ENCODE measurements at places on chromosomes 6 and 20.

DNA sequence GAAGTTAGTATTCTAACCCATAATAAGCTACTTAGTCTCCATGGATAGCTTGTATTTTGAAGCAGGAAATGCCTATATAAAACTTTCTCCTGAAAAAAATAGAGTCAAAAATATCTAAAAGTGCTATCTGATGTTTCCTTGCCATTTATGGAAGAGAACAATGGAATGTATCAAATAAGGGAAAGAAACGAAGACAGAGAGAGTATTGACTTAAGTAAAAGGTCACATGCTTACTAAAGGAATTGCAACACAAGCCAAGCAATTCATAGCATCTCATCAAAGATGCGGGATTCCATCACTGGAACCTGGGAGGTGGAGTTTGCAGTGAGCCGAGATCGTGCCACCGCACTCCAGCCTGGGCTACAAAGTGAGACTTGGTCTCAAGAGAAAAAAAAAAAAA, 112.9 kb upstream of the DTNBP1 start:
- no peak overlapping the region for H3K4me3 ChIP-seq
- H3K27ac ChIP-seq = no peak overlapping the region
- H3K27me3 ChIP-seq = no peaks in the 10 kb centered on the region
- no peak for DNase-seq
- peaks cover 5% of the 10 kb centered on the region for H3K4me1 ChIP-seq

DNA sequence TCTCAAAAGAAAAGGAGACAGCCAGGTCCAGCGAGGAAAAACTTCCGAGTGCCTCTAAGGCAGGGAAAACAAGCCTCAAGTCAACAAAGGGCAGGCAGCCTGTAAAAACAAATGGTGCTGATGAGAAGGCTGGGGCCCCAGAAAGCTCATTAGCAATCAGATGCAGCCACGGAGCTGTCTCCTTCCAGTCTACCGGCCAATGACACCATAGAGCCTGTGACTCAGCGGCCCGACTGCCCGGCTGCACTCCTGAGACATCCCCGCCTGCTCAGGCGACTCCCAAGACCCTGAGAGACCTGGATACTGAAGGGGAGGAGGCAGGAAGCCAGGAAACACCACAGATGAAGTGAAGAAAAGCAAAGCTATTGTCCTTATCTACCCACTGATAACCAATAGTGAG, 120.1 kb upstream of the HDDC2 start:
- H3K36me3 ChIP-seq = no peaks in the 10 kb centered on the region
- H3K27me3 ChIP-seq = peaks cover 9% of the 10 kb centered on the region
- no peaks in the 10 kb centered on the region for H3K4me1 ChIP-seq
- DNase-seq = no peak
- H3K27ac ChIP-seq = no peak overlapping the region
- H3K4me3 ChIP-seq = no peak overlapping the region

DNA sequence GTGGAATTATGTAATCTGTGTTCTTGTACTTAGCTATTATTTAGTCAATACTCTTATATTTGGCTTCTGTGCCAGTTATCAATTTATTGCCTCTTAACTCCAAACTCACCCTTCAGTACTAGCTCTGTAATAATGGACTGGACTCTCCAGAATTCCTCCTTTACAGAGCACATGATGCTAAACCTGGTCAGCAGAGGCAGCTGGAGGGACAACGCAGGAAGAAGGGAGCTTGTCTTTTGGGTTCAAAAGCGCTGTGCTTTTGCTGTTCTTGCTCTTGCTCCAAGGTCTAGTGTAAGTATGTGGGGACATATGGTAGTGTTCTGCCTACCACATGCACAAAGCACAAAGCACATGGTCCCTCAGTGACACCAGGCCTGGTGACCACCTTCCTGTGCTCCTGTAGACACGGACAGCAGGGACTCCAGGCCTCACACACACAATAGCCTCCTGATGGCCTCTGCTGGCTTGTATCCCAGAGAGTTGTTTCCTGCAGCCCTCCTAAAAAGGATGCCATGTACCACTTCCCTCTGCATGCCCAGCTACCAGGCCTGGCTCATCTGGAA, 46.1 kb downstream of the CHD6 start:
- DNase-seq = no peak
- H3K4me3 ChIP-seq = no peak overlapping the region
- H3K27ac ChIP-seq = no peak overlapping the region
- no peaks in the 10 kb centered on the region for H3K27me3 ChIP-seq

DNA sequence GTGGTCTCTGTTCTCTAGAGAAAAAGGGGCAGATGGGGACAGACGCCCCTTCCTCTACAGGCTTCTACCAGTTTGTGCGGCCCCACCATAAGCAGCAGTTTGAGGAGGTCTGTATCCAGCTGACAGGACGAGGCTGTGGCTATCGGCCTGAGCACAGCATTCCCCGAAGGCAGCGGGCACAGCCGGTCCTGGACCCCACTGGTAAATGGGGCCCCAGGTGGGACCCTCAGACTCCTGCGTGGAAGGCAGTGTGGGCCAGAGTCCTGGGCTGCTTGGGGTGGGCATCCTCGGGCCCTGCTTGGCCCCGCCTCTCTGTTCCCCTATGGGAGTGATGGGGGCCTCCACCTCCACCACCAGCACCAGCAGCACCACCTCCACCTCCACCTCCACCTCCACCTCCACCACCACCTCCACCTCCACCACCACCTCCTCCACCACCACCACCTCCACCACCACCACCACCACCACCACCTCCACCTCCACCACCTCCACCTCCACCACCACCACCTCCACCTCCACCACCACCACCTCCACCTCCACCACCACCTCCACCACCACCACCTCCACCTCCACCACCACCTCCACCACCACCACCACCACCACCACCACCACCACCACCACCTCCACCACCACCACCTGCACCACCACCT, 3.2 kb upstream of the TNFRSF6B start:
- peaks cover 9% of the 10 kb centered on the region for H3K4me1 ChIP-seq
- no peak for DNase-seq
- peak overlapping the region; percentile 8 for H3K4me3 ChIP-seq
- peaks cover 28% of the 10 kb centered on the region for H3K36me3 ChIP-seq
- no peaks in the 10 kb centered on the region for H3K27me3 ChIP-seq
- H3K27ac ChIP-seq = no peak overlapping the region

- peaks cover under 1% of the 10 kb centered on the region for H3K27me3 ChIP-seq
- H3K4me1 ChIP-seq = peaks cover 5% of the 10 kb centered on the region
- H3K27ac ChIP-seq = no peak overlapping the region
- no peak for DNase-seq
- no peaks in the 10 kb centered on the region for H3K36me3 ChIP-seq
Measured at GRCh38 chr20:62543470-62544302, 67.9 kb upstream of the GATA5 start.

DNA sequence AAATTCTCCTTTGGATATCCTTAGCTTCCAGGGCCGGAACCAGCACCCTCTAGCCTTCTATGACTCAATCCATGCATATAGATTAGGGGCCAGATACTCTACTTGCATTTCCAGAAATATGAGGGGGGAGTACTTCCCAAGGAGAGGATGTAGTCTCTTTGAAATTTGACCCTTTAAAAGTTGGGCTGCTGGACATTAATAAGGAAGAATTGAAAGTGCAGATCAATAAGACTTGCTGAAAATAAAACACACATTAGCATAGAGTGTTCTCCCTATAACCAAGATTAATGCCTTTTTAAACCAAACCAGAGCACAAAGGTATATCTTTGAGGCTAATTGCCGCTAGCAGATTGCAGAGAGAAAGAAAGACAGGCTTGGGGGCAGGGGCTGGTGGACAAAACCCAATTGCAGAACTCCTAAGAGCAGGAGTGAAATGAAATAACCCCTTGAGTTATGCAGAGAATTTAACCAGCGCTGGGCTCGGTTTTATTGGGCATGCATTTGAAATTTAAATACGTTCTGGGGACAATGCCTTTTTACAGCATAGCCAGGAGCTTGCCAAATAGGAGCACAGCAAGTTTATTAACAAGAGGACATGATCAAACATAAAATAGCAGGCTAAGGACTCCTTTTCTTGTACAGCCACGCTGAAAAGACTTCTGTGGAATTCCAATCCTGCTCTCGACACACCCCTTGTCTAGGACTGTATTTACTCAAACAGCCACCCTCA, 108.2 kb upstream of the SALL4 start:
- no peaks in the 10 kb centered on the region for H3K27me3 ChIP-seq
- H3K27ac ChIP-seq = no peak overlapping the region
- no peak for DNase-seq
- H3K4me3 ChIP-seq = no peak overlapping the region

DNA sequence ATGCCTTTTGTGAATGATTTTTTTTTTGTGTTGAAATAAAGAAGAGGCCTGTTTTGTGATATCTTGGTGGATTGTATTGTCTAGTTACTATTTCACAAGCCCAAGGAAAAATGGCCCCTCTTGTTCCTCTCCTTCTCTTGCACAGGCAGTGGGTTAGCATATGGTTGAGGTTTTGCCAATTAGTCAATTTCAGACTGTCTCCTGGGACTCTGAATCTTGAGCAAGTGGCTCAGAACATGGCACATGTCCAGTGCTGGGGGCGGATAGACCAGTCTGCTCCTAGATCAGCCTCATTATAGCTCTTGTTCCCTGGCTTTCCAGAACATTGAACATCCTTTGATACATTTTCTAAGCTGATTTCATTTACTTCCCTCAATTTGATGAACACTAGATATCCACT, 589.2 kb downstream of the PHF3 start:
- DNase-seq = no peak
- no peak overlapping the region for H3K4me3 ChIP-seq
- H3K27ac ChIP-seq = no peak overlapping the region
- H3K4me1 ChIP-seq = no peaks in the 10 kb centered on the region

DNA sequence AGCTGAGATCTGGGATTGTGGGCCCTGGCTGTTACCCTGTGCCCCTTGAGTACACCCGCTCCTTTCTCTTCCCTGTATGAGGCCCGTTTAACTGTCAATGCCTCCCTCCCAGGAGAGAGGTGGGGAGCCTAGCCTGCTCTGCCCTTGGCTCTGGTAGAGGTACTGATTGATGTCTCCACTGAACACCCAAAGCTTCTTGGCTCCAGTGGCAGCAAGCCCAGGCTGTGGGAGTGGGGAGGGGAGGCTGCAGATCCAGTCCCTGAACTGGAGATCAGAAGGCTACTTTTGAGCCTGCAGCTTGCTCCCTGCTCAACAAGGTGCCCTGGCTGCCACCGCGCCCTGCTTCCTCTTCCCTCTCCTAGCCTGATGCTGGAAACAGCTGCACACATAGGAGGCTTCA, 7.5 kb downstream of the LRRC73 start:
- no peak overlapping the region for H3K4me3 ChIP-seq
- no peaks in the 10 kb centered on the region for H3K27me3 ChIP-seq
- DNase-seq = no peak
- peaks cover 27% of the 10 kb centered on the region for H3K36me3 ChIP-seq

- no peaks in the 10 kb centered on the region for H3K4me1 ChIP-seq
- H3K36me3 ChIP-seq = no peaks in the 10 kb centered on the region
- no peak for DNase-seq
- no peak overlapping the region for H3K4me3 ChIP-seq
- H3K27ac ChIP-seq = no peak overlapping the region
- no peaks in the 10 kb centered on the region for H3K27me3 ChIP-seq
Measured at GRCh38 chr6:168244961-168245551, 74.5 kb downstream of the DACT2 start.

GRCh38 chr6:68679399-68679798, 44.3 kb downstream of the ADGRB3 start:
- no peaks in the 10 kb centered on the region for H3K36me3 ChIP-seq
- H3K4me1 ChIP-seq = no peaks in the 10 kb centered on the region
- H3K27me3 ChIP-seq = no peaks in the 10 kb centered on the region
- H3K27ac ChIP-seq = no peak overlapping the region

Data from activated CD8-positive, alpha-beta T cell treated with anti-CD3 and anti-CD28 coated beads, Interleukin-2, amount 10 ng/mL, durations not matched to agents 7 days and 5 days (primary cell).